ENCODE measurements at places on chromosomes 1 and 21.

DNA sequence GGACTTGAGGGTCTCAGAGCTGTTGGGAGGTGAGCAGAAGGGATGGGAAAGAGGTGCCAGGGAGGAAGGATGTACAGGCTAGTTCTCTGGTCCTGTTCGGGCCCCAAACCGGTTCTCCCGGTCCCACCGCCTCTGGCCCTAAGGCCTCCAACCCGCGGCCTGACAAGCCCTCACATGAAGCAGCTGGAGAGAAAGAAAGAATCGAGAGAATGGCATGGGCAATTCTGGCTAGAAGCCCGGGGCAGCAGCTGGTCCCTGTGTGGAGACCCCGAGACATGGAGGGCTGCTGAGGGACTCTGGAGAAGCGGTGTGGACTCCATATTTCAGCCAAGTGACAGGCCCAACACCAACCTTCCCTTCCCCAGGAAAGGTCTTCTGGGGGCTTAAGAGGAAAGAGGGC, 730 bp downstream of the CDC42SE1 start:
- DNase-seq: no peak

GRCh38 chr21:35325953-35326352, 276.9 kb upstream of the RUNX1 start:
- DNase-seq: no peak

DNA sequence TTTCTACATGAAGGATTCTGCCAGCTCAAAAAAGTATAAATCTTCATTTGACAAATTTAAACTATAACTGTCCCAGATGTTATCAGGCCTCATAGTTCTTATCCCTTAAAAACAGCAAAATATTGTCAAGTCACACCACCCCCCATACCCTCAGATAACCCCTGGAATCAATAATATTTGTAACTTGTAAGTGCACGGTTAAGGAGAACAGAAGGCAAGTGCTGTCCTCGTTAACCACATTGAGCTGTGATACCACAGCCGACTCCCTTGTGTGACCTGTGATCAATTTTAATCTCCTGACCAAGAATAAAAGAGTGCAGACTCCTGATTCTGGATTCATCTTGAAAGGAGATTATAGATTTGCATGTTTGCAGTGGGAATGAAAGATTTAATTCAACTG, 310.7 kb downstream of the DPYD start:
- no peak for DNase-seq

DNA sequence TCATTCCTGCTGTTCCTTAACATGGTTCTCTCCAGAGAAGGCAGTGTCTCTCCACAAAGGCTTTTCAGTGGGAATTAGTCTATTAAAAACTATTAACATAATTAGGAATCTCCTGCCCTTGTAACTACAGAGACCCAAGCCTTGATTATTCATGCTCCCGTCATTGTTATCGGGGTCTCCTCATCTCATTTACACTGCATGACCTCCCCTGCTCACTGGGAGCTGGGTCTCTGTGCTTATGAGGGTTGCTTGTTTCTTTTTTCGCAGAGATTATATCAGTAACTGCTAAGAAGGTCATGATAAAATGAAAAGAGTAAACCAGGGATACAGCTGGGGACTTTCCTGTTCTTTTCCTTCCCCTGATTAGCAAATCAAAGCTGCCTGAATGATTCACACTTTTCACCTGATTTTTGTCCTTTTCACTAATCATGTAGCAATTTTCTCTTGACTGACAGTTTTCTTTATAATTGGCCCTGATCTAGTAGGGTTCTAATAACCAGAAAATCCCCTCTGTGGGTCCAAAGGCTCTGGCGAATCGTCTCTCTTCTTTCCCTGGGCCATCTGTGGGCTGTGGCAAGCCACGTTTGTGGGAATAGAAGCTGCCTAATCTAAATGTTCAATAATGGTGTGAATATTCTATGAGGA, 116.5 kb upstream of the BARHL2 start:
- no peak for DNase-seq

DNA sequence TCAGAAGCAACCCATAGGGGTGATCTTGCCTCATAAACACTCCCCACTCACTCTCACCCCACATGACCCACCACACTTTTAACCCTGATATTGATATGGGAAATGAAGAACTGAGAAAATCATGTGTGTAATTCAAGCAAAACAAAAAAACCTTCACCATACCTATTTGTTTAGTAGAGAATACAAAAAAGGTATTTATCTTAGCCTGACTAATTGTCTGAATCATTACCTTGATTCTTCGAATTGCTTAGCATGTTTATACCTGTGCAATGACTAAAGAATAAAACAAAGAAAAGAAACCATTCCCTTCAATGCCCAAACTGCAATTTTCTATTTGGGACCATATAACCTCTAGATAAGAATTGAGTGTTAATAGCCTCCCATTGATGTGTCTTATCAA, 1.8 kb downstream of the CLDN17 start:
- no peak for DNase-seq

DNA sequence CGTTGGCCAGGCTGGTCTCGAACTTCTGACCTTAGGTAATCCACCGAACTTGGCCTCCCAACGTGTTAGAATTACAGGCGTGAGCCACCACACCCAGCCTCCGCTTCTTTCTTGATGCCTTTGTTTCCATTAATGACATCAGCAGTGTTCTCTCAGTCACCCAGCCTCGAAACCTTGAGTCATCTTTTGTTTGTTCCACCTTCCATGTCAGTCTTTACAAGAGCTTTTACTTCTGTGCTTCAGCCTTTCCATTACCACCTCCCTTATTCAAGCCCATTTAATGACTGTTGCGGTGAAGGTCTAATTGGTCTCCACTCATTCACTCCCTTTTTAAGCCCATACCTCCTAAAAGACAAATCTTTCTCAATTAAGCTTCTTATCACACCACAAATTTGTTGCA, 146.6 kb upstream of the ADGRL2 start:
- DNase-seq: no peak

DNA sequence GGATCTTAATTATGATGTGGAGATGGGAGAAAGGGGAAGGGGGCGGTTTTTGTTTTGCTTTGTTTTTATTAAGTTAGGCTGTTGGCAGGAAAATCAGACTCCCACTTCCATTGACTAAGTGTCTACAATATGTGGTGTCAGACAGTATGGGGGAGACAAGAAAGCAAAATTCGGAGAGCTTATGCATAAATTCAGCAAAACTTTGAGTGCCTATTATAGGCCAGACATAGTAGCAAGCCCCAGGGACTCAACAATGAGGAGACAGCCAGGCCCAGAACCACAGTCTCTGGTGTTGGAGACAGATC, 835 bp upstream of the TSPAN2 start:
- no peak for DNase-seq

DNA sequence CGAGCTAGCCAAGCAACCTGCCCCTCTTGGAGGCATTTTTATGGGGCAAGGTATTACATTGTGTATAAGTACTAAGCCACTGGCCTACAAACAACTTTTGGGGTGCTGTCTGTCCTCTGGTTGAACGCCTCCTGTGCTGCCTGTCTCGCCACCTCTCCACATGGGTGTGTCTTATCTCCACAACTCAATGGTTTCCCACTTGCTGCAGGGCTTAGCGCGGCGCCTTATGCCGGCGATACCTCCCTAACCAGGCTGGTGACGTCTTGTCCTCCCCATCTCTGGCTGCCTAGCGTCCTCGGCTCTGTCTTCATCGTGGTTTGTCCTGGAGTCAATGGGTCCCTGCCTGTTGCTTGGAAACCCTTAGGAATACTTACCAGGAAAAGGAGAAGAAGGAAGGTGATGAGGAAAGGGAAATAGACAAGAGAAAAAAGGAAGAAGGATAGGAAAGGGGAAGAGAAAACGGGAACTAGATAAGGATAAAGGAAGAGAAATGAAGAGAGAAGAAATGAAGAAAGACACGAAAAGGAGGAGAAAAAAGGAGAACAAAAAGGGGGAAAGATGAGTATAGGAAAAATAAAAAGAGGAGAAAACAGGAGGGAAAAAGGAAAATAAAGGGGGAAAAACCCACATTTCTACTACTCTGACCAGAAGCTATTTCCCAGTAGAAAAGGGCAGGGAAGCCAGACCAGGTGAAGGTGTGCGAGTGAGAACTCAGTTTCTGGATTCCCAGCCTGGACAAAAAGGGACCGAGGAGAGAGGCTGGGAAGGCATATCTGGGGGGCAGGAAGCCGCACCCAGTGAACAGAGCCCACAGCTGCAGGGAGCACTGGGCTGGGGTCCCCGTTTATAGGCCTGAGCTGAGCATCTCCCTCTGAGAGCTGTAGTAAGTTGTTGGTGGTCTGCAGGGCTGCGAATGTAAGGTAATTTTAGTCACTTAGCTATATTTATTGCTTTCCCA, 86.2 kb downstream of the CLIC6 start:
- peak; percentile 24 for DNase-seq

DNA sequence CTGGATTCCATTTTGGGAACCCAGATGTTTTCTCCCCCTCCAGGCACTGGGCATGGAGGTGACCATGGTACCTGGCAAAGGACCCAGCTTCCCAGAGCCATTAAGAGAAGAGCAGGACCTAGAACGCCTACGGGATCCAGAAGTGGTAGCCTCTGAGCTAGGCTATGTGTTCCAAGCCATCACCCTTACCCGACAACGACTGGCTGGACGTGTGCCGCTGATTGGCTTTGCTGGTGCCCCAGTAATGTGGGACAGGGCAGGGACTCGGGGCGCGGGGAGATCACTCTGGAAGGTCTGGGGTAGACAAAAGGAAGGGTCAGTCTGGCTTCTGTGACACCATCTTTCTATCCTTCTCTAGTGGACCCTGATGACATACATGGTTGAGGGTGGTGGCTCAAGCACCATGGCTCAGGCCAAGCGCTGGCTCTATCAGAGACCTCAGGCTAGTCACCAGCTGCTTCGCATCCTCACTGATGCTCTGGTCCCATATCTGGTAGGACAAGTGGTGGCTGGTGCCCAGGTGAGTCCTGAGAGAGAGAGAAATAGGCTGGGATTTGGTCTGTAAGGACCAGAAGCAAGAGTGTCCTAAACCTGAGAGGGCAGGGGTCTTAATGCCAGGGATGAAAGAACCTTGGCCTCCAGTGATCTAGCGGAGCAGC, 1.6 kb downstream of the UROD start:
- DNase-seq: no peak

- no peak for DNase-seq
Observed at GRCh38 chr1:97377432-97378034, 543.3 kb downstream of the DPYD start.
